ENCODE measurements at places on chromosomes 7 and 10.

- no peak for DNase-seq
These were observed 545 bp upstream of the COMTD1 start for GRCh38 chr10:75236178-75236825.

DNA sequence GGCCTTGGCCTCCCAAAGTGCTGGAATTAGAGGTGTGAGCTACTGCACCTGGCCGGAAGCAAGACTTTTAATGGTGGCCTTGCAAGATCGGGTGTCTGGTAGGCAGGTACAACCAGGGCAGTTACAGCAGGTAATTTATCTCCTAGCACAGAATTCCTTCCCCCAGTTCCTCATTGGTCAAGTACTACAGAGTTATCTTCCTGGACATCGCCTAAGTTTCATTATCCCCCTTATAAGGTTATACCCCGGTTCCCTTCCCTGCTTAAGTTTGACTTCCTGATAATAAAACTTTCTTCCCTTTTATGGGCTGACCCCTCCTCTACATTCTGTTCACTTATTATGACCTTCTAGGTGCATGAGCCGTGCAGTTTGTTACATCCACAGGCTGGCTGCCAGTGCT lies 19.0 kb upstream of the CYP3A43 start:
- DNase-seq: no peak

DNA sequence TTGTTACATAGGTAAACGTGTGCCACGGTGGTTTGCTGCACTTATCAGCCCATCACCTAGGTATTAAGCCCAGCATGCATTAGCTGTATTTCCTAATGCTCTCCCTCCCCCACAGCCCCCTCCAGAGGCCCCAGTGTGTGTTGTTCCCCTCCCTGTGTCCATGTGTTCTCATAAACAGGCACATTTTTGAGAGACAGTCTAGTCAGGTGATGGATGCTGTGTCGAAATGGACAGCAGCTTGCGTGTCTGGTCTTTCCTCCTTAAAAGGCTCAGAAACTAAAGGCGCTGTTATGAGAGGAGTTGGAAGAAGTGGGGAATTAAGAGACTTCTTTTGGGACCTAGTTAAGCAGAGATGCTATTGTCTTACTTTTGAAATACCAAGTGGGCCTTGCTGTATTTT lies 296.0 kb downstream of the BBS9 start:
- no peak for DNase-seq

DNA sequence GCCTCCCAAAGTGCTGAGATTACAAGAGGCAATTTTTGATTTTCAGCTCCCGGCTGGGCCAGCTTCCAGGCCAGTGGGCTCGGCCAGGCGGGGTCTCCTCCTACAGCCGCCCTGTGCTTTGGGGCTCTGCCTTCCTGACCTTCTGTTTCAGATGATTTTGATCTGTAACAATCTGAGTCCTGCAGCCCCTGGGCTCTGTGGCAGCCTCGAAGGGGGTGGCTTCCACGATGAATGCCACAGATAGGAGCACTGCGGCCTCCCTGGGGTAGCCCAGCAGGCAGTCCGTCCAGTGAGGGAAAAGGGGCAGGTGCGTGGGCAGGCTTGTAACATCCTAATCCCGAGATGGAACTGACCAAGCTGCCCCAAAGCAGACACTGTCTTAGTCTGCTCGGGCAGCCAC lies 177.5 kb downstream of the DNAJB6 start:
- DNase-seq: no peak

GRCh38 chr10:84232376-84232775 lies 7.0 kb upstream of the LRIT2 start:
- no peak for DNase-seq

DNA sequence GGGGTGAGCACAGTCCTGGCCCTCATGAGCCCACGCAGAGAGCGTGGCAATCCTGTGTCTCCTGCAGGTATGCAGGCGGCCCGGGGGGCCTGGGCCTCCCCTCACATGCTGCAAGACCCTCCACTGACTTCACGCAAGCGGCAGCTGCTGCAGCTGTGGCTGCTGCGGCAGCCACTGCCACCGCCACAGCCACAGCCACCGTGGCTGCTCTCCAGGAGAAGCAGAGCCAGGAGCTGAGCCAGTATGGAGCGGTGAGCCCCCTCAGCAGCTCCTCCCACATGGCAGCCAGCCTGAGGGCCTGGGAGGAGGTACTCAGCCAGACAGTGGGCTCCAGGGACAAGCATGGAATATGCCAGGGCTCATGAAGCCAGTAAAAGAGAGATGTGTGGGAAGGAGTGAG lies 8.7 kb downstream of the ZMIZ2 start:
- no peak for DNase-seq

- DNase-seq: no peak
These were observed 2.2 kb upstream of the STRIP2 start for GRCh38 chr7:129431911-129432643.

DNA sequence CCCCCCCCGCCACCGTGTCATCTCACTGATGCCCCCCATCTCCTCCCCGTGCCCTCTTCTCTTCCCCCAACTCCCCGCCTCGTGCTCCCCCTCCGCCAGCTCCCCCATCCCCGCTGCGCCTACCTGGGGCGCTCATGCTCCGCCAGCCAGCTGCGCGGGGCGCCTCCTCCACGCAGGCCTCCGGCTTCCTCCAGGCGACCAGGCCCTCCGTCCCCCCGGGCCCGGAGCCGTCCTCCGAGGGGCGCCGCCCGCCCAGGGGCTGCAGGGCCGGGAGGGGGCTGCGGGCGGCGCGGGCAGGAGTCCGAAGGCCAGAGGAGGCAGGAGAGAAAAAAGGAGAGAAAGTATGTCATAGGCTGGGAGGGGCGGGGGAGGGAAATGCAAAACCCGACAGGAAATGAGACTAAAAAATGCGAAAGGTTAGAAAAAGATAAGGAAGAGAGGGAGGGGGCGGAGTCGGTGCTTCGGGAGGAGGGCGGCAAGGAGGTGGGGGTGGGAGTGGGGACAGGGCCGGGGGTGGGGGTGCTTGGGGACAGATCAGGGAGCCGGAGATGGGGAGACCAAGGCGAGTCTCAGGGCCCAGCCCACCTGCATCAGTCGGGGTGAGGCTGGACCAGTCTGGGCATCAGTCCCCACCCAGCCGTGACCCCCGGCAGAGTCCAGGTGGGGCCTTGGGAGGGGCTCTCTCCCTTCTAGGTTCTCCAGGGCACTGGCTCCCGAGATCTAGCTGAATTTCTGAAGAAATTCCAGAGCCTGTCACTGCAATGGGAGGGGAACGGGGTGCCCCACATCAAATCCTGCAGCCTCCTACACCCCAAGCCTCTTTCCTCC lies at the start of gene CARD11:
Gene CARD11 (minus strand): TSS at position 324 of the 828 bp plus-strand sequence. CDS start 85,361 bp downstream, outside the sequence.
- no peak for DNase-seq

- DNase-seq: no peak
These were observed 1.9 kb downstream of the GATA3 start for GRCh38 chr10:8056378-8056777.
